ENCODE measurements at places on chromosomes 2 and 18.

- DNase-seq, result no peak
Observed at GRCh38 chr2:127592761-127593227, 53.2 kb upstream of the GPR17 start.

DNA sequence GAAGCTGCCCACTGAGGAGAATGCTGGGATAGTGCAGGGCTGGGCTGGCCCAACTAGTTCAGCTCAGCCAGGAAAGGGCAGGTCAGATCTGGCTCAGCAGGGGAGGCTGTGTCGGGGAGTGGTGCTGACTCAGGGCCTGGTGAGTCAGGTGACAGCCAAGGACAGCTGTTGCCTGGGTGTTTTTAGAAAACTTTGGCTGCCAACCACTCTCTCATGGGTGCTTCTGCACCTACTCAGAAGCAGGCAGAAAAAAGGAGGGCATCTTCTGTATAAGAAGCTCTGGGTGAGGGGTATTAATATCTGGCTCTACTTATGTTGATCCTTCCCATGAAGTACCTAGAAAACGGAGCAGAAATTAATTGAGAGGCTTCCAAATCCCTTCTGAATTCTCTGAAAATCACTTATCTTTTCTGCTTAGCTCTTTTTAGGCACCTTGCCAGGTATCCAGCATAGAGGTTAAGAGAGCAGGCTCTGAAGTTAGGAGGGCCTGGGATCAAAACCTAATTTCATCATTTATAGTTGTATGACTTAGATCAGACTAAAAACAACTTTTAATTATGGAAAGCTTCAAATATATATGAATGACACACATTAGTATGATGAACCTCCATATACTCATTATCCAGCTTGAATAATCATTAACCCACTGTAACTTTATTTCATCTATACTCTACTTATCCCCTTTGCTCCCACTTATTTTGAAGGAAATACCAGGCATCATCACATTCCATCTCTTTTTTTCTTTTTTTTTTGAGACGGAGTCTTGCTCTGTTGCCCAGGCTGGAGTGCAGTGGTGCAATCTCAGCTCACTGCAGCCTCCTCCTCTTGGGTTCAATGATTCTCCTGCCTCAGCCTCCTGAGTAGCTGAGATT is 15.5 kb upstream of the RAB10 start:
- peak; percentile 85 for DNase-seq

- DNase-seq, result no peak
Observed at GRCh38 chr2:85672456-85672855, 4.5 kb upstream of the SFTPB start.

DNA sequence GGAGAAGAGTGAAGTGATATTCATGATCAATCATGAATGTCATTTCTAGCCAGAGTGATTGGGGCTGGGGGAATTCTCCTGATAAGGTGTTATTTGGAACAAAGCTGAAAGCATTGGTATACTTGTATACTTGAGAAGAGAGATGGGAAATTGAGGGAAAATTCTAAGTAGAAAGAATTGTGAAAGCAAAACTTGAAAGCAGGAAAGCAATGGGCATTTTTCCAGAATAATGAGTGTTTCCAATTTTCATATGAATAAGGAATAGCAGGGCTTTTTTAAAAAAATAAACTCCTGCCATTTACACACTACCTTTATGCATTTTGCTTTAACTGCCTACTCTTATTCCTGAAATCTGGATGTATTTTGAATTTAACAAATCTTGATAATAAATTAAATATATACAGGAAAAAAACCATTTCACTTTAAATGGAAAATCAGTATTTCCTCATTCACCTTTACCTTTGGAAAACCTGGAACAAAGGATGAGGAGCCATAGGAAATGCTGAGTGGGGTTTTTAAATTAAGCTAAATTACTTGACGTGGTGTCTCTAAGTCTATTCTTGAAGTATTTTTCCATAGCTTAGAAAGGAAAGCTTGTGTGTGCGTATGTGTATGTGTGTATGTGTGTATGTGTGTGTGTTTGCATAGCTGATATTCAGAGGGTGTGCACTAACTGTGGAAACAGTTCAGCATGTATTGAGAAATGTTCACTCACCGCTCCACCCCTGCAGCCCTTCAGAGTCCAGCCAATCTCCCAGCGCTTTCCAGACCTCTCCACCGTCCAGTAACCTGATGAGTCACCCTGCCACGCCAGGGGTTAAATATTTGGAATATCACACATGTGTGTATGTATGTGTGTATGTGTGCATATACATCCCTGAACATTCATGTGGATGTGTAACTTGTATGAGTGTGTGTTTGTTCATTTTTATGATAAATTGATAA is 427.3 kb downstream of the THSD7B start:
- DNase-seq, result no peak

- DNase-seq, result no peak
Observed at GRCh38 chr18:48328473-48329210, 80.5 kb downstream of the ZBTB7C start.

DNA sequence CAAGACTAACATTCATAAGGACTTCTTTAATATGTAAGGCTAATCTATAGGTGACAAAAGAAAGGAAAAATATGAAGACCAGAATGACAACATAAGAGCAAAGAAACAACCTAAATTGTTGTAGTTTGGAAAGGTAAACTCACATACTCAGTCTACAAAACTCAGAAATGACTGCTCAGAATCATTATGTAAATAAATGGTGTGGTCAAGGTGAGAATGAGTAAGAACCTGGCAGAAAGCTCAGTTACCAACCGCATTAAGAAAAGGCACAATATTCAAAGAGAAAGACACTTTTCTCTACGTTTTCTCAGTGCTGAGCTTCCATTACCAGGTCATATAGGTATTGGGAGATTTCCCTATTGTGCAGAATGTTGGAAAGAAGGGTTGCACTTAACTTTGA is 15.8 kb downstream of the ATF2 start:
- DNase-seq, result no peak

- DNase-seq, result no peak
Observed at GRCh38 chr2:68740400-68740914, 5.8 kb downstream of the ARHGAP25 start.

GRCh38 chr2:186303091-186303490 is 183.0 kb upstream of the ZC3H15 start:
- peak; percentile 25 for DNase-seq

DNA sequence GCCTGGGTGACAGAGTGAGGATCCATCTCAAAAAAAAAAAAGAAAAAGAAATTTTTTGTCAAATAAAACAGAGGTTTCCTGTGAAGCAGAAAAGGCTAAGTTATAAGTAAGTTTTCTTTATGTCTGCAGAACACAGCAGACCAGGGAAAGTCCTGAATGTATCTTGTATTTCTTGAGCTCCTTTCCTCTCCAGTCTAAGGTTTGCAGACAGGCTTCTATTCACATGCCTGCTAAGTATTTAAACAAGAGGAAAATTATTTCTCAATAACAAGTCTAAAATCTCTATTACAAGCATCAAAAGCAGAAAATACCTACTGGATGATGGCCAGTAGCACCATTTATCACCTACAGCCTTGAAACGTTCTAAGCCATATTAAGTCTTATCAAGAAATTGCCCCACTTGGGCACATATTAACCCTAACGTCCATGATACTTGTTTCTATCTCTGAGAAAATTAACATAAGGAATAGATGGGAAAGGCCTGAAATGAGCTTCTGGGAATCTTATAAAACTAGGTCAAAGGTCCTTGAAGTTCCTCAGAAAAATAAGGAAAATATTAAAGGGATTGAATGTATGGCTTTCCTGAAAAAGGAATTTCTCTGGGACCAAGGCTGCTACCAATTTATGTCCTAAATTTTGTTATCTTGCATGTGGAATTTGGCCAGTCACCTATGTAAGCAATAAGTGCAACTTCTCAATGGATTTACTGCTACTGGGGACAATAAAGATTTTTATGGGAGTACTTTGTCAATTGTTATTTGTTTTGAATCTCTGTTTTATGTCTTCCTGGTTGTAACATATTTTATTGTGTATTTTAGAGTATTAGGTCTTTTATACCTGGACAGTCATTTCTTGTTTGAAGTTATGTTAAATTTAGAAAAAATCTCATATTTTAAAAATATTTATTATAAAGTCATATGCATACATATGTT is 3.0 kb upstream of the REG1A start:
- no peak for DNase-seq

GRCh38 chr18:40004246-40004645 is 1950.8 kb upstream of the PIK3C3 start:
- DNase-seq, result no peak

DNA sequence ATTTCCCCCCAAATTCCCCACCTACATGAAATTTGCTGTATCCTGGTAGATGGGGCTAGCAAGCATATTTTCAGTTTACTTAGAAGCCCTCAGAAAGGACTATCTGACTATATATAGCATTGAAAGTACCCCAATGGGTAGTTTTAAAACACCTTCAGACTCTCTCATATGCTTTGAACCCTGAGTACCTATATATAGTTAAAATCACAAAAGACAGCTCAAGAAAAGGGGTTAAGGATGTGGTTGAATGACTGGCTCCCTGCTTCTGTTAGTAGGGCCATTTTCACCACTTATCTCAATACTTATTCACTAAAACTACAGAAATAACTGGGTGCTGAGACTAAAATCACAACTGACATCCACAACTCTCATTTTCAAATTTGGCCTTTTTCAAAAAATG is 18.5 kb downstream of the WDPCP start:
- DNase-seq, result no peak

DNA sequence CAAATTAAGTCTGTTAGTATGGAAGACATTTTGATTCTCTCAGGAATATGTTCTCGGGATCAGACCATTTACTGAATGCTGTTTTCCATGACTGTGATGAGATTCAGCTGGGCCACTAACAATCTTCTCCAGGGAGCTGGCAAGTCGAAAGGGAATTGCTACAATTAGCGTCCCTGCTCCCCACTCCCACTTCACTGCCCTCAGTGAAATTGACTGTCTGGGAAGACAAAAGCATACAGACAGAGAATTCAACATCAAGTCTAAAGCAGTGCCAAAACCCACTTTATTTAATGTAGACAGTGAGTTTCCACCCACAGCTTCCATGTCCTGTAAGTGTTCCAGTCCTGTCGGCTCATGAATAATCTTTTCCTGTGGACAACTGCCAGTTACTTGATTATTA is 34.0 kb upstream of the COL3A1 start:
- DNase-seq, result no peak
